ENCODE measurements at places on chromosomes 3 and 15.

DNA sequence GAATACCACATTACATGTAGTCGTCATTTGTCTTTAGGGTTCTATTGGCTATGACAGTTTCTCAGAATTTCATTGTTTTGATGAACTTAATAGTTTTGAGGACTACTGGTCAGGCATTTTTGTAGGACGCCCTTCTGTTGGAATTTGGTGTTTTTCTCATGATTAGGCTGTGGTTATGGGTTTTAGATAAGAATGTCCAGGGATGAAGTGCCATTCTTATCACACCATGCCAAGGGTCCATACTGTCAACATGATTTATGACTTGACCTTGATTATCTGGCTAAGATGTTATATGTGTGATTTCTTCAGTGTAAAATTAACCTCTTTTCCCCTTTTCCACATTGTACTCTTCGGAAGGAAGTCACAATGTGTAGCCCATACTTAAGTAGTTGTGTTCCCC, 135.3 kb downstream of the DIPK2A start:
- DNase-seq = no peak
- H3K4me1 ChIP-seq = no peaks in the 10 kb centered on the region
- H3K4me3 ChIP-seq = no peak overlapping the region
- H3K36me3 ChIP-seq = no peaks in the 10 kb centered on the region
- no peak overlapping the region for H3K27ac ChIP-seq

DNA sequence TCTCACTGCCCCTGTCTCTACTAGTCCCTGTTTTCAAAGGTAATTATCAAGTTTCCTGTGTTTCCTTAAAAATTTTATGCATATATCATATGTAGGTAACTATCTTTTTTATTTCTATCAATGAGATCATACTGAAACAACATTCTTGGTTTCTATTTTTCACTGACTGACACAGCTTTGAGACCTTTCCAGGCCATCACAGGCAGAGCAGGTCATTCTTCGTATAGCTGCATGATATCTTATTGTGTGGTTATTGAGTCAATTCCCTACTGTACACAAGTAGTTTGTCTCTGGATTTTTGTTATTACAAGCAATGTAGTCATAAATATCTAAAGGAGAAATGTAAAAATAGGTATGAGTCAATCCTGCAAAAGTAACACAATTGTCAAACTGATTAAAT, 169.6 kb downstream of the CFAP20DC start:
- no peak overlapping the region for H3K27ac ChIP-seq
- no peak for DNase-seq
- H3K4me3 ChIP-seq = no peak overlapping the region
- no peaks in the 10 kb centered on the region for H3K27me3 ChIP-seq
- H3K4me1 ChIP-seq = no peaks in the 10 kb centered on the region

DNA sequence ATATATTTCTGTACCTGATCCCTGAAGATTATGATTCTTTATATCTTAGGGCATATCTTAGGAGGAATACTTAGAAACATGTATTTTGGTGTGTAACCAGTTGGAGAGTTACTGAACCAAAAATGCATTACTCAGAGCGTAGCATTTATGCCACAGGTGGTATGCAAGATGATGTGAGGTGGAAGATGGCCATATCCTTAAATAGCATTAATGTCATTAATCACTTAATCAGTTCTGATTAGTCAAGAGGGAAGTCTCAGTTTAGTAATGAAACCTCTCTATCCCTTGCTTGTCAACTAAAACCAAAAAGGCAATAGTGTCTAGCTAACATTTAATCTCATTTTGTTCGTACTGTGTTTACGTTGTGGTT, 130.5 kb upstream of the PHLDB2 start:
- H3K36me3 ChIP-seq = no peaks in the 10 kb centered on the region
- H3K27me3 ChIP-seq = no peaks in the 10 kb centered on the region
- no peak for DNase-seq
- no peak overlapping the region for H3K4me3 ChIP-seq
- peaks cover 11% of the 10 kb centered on the region for H3K4me1 ChIP-seq

- DNase-seq = no peak
- no peak overlapping the region for H3K4me3 ChIP-seq
- no peak overlapping the region for H3K27ac ChIP-seq
- no peaks in the 10 kb centered on the region for H3K4me1 ChIP-seq
- peaks cover 37% of the 10 kb centered on the region for H3K36me3 ChIP-seq
- H3K27me3 ChIP-seq = no peaks in the 10 kb centered on the region
Observed at GRCh38 chr15:70047386-70048197, 50.1 kb downstream of the TLE3 start.

- no peak overlapping the region for H3K4me3 ChIP-seq
- H3K27me3 ChIP-seq = no peaks in the 10 kb centered on the region
- peak; percentile 96 for DNase-seq
- peak overlapping the region; percentile 67 for H3K27ac ChIP-seq
Observed at GRCh38 chr3:64977308-64978100, 289.7 kb upstream of the ADAMTS9 start.

DNA sequence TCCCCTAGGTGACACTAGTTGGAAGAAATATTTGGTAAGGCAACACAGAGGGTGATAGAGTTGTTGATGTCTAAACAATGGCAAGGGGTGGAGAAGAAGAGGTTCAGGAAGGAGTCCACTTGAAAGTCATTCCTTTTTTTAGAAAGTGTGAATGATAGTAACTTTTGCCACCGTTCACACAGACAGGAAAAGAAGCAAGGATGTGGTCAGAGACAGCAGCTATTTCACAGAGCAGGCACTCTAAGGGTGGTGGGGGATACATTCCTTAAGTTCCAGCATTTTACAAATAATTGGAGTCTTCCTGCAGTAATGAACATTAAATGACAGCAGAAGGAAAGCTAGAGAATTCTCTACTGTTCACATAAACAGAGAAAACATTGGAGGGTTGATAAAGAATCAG, 75.4 kb upstream of the ZNF385D start:
- H3K4me1 ChIP-seq = peaks cover 5% of the 10 kb centered on the region
- H3K4me3 ChIP-seq = no peak overlapping the region
- DNase-seq = no peak
- H3K27me3 ChIP-seq = no peaks in the 10 kb centered on the region

DNA sequence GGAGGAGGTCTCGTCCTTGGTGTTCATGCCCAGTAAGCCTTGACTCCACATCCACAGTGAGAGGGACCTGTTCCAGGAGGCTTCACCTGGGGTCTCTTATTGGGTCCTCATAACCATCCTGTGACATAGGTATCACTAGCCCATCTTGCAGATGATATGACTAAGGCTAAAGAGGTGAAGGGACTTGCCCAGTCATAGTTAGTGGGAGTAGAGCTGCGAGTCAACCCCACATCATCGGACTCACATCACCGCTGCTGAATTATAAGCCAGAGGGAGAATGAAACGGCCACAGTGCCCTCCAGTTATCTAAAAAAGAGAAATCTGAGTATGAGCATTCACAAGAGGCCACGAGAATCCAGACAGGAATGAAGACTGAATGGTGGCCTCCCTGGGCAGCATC, 66.0 kb downstream of the MESD start:
- H3K4me3 ChIP-seq = no peak overlapping the region
- no peak overlapping the region for H3K27ac ChIP-seq
- no peaks in the 10 kb centered on the region for H3K4me1 ChIP-seq
- no peak for DNase-seq

- H3K4me3 ChIP-seq = no peak overlapping the region
- H3K36me3 ChIP-seq = peaks cover 4% of the 10 kb centered on the region
- no peak overlapping the region for H3K27ac ChIP-seq
- H3K27me3 ChIP-seq = no peaks in the 10 kb centered on the region
- DNase-seq = peak; percentile 45
Observed at GRCh38 chr3:172256101-172256734, 192.0 kb downstream of the GHSR start.

DNA sequence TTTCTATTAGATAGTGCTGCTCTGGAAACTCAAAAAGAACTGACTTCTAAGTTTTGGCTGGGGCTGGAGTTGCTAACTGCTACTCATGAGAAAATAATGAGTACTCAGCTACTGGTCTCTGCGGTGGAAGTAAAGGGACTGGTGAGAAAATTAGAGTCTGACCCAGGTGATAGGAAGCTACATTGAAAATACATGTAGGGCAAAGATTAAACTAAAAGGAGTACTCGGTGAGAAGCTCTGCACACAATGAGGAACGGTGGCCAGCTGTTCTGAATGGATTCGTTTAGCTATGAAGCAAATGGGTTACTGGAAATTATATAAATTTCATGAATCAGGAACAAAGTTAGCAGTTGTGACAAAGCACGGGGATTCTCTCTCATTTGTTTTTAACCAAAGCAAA, 512.9 kb upstream of the SGO1 start:
- H3K4me1 ChIP-seq = no peaks in the 10 kb centered on the region
- H3K27ac ChIP-seq = no peak overlapping the region
- no peak overlapping the region for H3K4me3 ChIP-seq
- no peaks in the 10 kb centered on the region for H3K27me3 ChIP-seq
- H3K36me3 ChIP-seq = no peaks in the 10 kb centered on the region

DNA sequence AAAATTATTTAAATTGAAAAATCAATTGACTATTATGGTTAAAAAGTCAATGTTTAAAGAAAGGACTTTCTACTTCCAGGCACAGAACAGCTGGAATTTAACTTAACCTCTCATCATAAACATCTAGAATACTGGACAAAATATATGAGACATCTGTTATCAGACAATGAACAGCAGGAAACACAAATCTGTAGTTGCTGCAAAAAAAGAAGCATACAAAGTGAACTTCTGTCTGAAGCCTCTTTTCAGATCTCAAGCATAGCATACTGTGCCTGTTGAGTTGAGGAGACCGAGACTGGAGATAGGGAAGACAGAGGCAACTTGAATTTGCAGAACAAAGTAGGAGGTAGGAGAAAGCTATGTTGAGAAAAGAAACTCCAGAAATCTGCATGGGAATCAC, 140.0 kb upstream of the CBLB start:
- H3K27me3 ChIP-seq = no peaks in the 10 kb centered on the region
- no peak for DNase-seq
- no peaks in the 10 kb centered on the region for H3K36me3 ChIP-seq
- H3K4me1 ChIP-seq = no peaks in the 10 kb centered on the region

DNA sequence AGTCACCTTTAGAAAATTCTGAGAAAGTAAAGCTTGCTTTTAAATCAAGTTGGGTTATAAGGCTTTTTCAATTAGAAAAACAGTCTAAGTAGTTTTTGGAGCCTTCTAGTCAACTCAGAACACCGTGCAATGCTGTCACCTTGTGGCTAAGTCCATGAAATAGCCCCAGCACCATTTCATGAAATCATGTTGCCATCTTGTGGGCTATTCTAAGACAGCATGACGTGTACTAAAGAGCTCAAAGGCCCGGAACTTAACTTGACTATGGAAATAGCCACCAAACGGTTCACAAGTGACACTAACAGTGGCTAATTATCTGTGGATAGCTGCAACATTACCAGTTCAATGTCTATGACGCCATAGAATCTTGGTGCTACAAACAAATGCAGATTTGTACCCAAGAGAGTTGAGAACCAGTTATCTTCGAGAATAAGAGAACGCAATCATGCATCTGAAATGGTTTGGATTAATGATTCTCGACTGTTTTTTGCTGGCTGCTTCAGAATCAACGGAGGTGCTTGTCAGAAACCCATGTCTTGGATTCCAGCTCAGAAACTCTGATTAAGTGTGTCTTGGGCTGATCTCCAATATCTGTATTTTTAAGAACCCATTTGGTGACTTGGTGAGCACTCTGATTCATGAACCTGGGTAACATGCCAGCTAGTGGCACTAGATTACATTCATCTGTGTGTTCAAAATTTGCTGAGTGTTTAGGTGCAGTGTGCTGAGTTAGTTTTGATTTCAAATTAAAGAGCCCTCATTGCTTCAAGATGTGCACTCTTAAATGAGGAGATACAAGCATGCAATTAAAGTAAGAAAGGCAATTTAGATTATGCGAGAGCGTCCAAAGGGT, 111.2 kb upstream of the MCTP2 start:
- H3K4me3 ChIP-seq = no peak overlapping the region
- no peaks in the 10 kb centered on the region for H3K4me1 ChIP-seq
- no peaks in the 10 kb centered on the region for H3K27me3 ChIP-seq
- peak; percentile 92 for DNase-seq
